ENCODE measurements at places on chromosomes 3 and 15. TPM values are rescaled to one million over a fixed set of nuclear protein-coding genes. Genes with fewer than 3 reads are reported as not detected.

GRCh38 chr3:78804251-78805037 is 963.4 kb downstream of the ROBO1 start:
- no peak for DNase-seq

DNA sequence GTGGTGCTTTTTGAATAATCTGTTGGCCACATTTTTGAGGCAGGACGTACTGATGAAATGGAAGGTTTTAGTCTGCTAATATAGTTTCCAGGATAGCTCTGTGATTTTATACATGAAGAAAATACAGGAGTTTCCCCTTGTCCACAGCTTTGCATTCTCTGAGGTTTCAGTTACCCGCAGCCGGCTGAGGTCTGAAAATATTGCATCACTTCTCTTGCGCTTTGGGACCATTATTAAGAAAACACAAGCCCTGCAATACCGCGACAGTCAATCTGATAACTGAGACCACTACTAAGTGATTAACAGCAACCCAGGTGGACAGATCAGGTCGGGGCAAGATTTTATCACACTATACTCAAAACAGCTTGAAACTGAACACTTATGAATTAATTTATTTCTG is 33.0 kb downstream of the BLM start:
- DNase-seq, result no peak

Gene CD200R1
- 0.91 TPM for polyA plus RNA-seq

Gene LIPC
- 11.8 TPM for polyA plus RNA-seq

Gene SCN11A
- polyA plus RNA-seq, result 0.62 TPM

Gene CSPG5
- polyA plus RNA-seq, result 2.1 TPM

Gene SI
- not detected for polyA plus RNA-seq

Data from left renal cortex interstitium (tissue), 4 donors.